Fibroblast of villous mesenchyme (primary cell): ENCODE measurements at places on chromosomes 7 and 10. TPM values are rescaled to one million over a fixed set of nuclear protein-coding genes. Genes with fewer than 3 reads are reported as not detected.
A peak's percentile ranks its signal among the peaks of the same experiment; 100 is the strongest.

The TAS2R39 gene
- total RNA-seq = not detected in 2 replicates

GRCh38 chr10:131577178-131577555 is 265.6 kb upstream of the TCERG1L start:
- DNase-seq = no peak

DNA sequence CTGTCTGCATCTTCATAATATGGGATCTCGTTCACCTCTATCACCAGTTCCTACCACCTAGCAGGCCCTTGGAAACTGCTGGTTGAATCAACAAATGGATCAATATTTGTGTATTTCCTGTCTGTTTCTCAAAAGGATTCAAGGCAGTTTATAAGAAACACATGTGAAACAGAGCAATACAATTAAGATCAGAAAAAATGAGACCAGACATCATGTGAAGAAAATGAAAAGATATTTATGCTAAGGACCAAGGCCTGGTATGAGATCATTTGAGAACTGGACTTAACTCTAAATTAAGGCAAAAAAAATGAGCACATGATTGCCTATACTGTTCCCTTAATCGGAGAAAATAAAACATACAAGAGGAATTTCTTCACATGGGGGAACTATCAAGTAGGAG is 589.0 kb downstream of the SUGCT start:
- no peak for DNase-seq

- DNase-seq = no peak
These were observed 78.4 kb upstream of the IKZF1 start for GRCh38 chr7:50226145-50226544.

GRCh38 chr7:68006619-68007018 is 1010.0 kb downstream of the TYW1 start:
- DNase-seq = no peak

The ABCC2 gene
- total RNA-seq = 0.32 and 0.43 TPM in 2 replicates

- DNase-seq = no peak
These were observed 529.8 kb downstream of the GALNT17 start for GRCh38 chr7:71661671-71662224.

The NACAD gene
- 2.6 and 3.9 TPM in 2 replicates for total RNA-seq

The POLR2J2 gene
- 4.8 and 8.2 TPM in 2 replicates for total RNA-seq

DNA sequence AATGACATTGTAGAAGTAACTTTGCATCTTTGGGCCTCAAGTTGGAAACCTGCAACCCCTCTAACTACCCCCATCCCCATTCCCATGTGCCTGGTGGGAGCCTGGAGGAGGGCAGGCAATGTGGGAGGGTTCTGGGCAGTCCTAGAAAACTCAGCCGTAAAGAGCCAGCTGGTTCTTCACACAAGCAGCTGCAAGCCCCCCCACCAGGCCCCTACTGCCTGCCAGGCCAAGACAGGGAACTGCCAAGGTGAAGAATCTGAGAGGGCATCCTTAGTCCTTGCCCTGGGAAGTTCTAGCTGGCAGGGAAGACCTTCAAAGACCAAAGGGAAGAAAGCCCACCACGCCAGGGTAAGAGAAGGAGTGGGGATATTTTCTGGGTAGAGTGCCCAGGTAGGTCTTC is 12.2 kb upstream of the INMT start:
- no peak for DNase-seq

DNA sequence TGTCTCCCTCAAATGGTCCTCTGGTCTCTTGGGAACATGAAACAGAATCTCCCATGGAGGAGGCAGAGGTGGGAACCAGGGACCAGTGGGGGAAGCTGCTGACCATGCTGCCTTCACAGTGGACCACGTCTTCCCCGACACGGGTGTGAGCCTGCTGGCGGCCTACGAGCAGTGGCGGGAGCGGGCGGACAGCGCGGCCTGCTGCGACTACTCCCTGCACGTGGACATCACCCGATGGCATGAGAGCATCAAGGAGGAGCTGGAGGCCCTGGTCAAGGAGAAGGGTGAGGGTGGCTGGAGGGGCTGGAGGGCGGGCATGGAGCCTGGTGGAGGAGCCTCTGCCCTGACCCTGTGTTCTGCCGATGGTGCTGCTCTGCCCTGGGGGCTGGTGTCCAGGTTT is 8.0 kb downstream of the DPYSL4 start:
- DNase-seq = no peak

DNA sequence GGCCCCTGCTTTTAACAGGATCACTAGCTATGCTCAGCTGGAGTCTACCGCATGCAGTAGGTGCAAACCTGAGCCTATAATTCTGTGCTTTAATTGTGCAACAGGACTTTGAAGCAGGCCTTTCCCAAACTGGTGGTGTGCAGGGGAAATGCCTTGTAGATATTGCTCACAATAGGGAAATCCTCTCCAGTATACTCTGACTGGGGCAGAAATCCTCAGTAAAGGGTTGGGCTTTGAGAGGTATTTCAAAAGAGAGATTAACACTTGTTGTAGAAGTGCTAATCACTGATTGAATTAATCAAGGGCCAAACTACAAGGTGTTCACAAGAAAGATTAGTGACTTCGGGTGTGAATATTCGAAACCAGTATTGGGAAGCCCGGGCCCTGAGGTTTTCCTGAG is 58.5 kb upstream of the EXOC6 start:
- no peak for DNase-seq

The MSMB gene
- total RNA-seq = not detected in 2 replicates

DNA sequence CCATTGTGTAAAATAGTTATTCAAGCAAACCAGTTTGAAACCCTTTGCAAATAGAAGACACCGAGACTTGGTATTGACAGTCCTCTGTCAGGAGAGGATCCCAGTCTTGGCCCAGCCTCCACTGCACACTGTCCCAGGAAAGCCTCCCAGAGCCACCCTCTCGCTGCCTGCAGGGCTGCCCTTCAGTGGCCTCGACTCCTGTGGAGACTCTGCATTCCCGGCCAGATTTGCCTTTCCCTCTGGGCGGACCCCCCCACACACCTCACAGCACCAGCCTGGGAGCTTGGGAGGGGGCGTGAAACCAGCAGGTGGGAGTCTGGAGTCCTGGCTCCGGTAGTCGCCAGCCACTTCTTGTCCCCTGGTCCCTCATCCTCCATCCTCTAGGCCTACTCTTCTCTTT is 48.7 kb downstream of the GRK5 start:
- no peak for DNase-seq

- DNase-seq = no peak
These were observed 53.0 kb downstream of the SMURF1 start for GRCh38 chr7:99090771-99091542.

- DNase-seq = no peak
These were observed 57.8 kb downstream of the PRKCQ start for GRCh38 chr10:6522230-6522629.

DNA sequence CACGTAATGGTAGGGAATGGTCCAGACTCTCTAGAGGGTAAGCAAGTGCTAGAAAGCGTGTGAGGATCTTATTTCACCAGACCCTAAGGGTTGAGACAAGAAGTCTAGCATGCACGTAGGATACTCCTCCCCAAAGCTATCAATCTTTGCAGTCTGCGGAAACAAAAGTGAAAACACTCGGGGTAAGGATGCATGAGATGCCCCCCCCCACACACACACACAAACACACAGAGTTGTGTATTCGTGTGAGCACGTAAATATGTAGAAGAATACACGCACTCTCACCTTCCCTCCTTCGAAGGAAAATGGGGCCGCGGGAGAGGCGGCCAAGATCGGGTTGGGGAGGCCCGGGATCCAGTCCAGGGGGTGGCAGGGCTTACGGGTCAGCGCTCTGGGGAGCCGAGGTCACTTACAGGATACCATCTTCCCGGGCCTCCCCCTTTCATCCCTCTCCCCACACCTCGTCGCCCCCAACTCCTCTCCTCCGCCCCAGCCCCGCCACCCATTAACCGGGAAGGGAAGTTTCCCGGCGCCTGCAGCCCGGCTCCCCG is 455 bp downstream of the CUL2 start:
- peak; percentile 53 for DNase-seq

DNA sequence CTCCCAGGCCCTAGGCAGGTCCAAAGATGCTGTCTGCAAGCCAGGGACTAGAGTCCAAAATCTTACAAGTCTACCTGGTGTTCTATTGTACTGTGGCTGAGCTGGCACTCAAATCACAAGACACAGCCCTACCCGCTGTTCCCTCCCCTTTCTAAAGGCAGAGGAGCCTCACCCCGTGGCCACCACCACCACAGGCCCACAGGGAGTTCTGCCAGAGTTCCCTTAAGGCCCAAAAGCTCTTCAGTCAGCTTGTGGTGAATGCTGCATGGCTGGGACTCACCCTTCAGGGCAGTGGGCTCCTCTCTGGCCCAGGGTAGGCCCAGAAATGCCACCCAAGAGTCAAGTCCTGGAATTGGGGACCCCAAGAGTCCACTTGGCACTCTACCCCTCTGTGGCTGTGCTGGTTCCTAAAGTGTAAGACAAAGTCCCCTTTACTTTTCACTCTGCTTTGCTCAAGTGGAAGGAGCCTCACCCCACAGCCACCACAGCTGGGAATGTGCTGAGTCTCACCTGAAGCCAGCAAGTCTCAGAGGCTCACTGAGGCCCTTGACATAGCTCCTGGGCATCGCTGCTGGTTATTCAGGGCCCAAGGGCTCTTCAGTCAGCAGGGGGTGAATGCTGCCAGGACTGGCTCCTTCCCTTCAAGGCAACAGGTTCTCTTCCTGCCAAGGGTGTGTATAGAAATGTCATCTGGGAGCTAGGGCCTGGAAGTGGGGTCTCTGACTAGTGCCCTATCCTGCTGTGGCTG is 48.8 kb upstream of the PSAP start:
- DNase-seq = no peak

The C7orf57 gene
- total RNA-seq = under 0.01 and 0.43 TPM in 2 replicates

The HTR7 gene
- 0.86 and 2.3 TPM in 2 replicates for total RNA-seq

GRCh38 chr10:130161331-130161730 is 25.1 kb downstream of the GLRX3 start:
- peak; percentile 9 for DNase-seq

GRCh38 chr7:92697414-92697813 is 107.2 kb upstream of the FAM133B start:
- no peak for DNase-seq

The WASHC2A gene
- 57.3 and 62.6 TPM in 2 replicates for total RNA-seq

The GPC2 gene
- 0.43 and 2.9 TPM in 2 replicates for total RNA-seq

GRCh38 chr7:33903791-33904680 is 1.3 kb upstream of the BMPER start:
- DNase-seq = peak; percentile 56

DNA sequence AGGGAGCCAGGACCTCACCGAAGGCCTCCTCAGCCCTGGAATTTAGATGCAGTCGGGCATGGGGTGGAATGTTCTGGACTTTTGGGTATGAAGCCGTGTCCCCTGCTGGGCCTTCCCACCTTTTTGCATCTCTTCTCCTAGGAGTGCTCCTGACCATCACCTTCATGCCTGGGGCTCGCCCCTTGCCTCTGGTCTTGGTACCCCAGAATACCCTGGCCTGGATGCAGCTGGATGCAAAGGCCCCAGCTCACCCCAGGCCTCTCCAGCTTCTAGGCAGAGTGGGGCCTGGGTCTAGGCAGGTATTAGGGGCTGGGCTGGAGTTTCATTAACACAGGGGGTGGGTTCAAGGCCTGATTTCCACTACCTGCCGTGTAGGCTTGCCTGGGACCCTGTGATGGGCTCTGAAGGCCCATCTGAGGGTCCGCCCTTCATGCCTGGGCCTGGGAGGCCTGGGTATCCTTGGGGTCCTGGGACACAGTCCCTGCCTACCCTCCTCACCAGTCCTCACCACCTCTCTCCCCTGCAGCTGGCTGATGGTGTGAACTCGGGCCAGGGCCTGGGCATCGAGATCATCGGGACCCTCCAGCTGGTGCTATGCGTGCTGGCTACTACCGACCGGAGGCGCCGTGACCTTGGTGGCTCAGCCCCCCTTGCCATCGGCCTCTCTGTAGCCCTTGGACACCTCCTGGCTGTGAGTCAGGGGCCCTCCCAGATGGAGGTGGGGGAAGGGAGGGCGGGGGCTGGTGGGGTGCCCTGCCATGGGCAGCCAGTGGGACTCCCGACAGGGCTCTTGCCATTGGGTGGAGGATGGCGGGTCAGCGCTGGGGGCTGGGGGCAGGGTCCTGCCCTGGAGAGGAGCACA is 10.1 kb downstream of the AQP1 start:
- DNase-seq = no peak

DNA sequence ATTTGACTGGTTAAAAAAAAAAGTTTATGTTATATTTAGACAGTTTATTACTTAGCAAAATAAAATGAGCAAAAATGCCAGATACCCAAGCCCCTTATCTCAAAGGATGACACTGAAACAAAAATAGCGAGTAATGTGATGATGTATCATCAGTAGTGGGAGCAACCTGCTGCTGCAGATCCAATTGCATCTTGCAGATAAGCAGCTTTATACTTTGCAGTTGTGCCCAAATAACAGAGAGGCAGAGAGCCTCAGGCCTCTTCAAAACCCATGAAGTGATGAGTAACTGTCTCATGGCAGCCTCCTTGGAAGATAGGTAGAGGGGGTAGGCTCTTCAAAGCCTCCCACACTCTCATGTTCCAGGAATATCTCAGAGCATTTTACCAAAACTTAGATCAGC is 468.2 kb upstream of the LRRTM3 start:
- no peak for DNase-seq

DNA sequence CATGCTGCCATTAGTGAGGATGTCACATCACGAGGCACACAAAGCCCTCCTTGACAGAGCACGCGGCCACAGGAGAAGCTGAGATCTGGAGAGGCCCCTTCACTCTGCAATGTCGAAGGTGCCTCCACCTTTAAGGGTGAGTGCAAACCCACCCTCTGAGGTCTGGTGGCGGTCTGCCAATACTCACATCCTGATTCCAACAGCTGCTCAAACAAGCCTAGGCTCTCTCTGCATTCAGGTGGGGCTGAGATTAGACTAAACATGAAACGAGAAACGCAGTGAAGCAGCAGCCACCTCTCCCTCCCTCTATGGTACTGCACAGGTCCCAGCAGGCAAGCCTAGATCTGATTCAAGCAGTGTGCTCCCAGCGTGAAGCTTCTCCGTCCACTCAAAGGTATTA is 151.8 kb downstream of the TCERG1L start:
- DNase-seq = no peak
